Stimulated activated CD8-positive, alpha-beta memory T cell treated with anti-CD3 and anti-CD28 coated beads, Interleukin-4, amount 100 ng/mL, for 48 hours (primary cell): ENCODE measurements at places on chromosomes 4 and X.

- no peak for DNase-seq
These were observed 315.4 kb upstream of the GRIA3 start for GRCh38 chrX:122868631-122869030.

DNA sequence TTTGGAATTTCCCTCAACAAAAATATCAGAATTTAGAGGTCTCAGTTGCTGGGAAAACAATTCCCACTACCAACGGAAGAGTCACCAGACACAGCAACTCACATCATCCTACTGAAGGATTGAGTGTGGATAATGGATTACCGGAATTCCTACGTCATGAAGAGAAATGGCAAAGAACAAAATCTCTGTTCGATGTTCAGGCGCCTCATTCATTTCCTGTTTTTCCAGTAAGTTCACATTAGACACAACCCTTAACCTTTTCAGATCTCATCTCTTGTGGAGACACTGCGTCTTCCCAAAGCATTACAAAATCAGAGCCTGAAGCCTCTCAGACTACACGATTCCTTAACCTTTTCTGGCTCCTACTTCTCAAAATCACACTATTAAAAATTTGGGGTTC, 58.5 kb upstream of the CPEB2 start:
- no peak for DNase-seq

GRCh38 chr4:107931775-107932321, 499 bp downstream of the CYP2U1 start:
- peak; percentile 50 for DNase-seq

GRCh38 chrX:51795136-51795535, 51.9 kb downstream of the GSPT2 start:
- no peak for DNase-seq

DNA sequence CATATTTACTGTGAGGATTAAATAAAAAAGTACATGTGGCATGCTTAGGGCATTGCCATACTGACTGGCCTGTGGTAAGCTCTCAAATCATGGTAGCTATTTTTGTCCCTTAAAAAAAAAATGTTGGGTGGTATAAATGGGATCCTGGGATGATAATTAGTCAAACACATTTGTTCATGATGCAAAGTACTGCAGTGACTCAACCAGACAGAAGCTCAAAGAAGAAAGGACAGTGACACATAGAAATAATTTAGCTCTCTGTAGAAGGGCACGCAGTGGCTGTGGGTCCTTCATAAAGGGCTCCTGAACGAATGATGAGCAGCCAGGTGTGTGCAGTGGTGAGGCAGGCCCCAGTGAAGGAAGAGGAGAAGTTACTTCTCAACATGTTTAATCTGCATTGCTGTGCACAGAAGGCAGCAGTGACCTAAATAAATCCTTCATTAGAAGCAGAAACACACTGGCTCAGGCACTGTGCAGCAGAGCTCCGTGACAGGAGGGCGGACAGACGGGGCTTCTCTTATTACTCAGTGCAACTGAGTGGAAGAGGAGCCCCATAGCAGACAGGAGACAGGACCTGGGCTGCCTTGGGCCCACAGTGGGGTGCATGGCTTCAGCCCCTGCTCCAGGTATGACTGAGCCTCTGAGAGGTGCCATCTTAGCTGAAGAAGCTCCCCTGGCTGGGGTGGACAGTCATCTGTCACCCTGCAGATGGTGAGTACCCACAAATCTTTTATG, 20.3 kb downstream of the HS3ST1 start:
- no peak for DNase-seq

GRCh38 chr4:26751004-26751403, 109.6 kb upstream of the STIM2 start:
- no peak for DNase-seq

GRCh38 chrX:47222751-47223350, 4.4 kb downstream of the CDK16 start:
- DNase-seq: no peak

DNA sequence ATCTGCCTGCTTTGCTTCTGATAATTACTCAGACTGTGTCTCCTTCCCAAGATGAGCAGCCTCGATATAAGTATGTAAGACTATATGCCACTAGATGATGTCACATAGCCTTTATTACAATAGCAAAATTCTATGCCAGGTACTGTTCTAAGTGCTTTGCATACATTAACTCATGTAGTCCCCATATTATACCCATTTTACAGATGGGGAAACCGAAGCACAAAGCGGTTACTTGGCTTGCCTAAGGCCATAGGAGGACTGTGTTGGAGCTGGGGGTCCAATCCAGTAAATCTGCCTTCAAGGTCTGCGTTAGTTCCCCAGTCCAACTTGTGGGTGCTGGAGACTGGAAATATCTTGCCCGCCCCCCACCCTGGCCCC, 826 bp upstream of the SCML1 start:
- DNase-seq: no peak

DNA sequence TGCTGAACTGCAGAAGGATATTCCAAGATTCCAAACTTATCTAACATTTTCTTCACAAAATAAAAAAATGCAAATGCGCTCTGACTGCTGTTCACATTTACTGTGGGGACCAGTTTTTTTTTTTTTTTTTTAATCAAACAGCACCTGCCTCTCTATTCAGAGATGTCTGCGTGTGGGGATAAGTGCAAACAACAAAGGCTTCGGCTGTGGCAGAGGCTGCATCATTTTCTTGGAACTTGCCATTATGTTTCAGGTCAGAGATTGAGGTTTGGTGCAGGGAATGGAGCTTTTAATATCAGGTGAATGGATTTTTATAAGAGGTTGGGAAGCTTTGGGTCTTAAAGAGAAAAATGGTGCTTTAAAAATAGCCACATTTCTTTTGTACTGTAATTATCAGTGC, 78.2 kb upstream of the TET2 start:
- no peak for DNase-seq

DNA sequence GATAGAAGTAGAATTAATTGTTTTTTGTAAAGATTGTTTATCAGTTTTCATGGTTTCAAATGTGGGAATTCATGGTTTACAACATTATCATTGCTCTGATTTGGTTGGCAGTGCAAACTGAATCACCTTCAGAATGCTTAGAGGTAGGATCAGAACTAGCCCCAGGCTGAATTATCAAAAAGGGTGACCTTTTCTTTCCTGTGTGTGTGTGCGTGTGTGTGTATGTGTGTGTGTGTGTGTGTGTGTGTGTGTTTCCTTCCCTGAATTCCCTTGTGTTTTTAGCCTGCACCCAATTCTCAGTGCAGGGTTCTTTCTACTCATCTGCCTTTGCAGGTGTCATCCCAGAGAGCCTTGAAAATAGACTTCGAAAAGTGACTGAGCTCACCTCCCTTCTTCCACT, 125.0 kb downstream of the BMPR1B start:
- no peak for DNase-seq

DNA sequence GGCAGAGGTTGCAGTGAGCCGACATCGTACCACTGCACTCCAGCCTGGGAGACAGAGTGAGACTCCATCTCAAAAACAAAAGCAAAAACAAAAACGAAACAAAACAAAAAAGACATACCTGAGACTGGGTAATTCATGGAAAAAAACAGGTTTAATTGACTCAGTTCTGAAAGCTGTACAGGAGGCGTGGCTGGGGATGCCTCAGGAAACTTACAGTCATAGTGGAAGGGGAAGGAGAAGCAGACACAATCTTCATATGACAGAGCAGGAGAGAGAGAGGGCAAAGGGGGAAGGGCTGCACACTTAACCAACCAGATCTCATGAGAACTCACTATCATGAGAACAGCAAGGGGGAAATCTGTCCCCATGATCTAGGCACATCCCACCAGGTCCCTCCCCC, 229.5 kb downstream of the STK32B start:
- DNase-seq: no peak
